Activated T-cell treated with anti-CD3 and anti-CD28 coated beads, Interleukin-2, amount 50 U/mL, for 72 hours (primary cell): ENCODE measurements at places on chromosomes 3 and 15.

- no peak for DNase-seq
Observed at GRCh38 chr3:180408654-180409053, 193.3 kb upstream of the TTC14 start.

GRCh38 chr3:144235489-144235888 is 263.9 kb downstream of the DIPK2A start:
- DNase-seq: no peak

GRCh38 chr3:139735191-139735590 is 57.4 kb upstream of the NMNAT3 start:
- DNase-seq: no peak

- no peak for DNase-seq
Observed at GRCh38 chr3:126661532-126662364, 6.8 kb upstream of the TXNRD3 start.

DNA sequence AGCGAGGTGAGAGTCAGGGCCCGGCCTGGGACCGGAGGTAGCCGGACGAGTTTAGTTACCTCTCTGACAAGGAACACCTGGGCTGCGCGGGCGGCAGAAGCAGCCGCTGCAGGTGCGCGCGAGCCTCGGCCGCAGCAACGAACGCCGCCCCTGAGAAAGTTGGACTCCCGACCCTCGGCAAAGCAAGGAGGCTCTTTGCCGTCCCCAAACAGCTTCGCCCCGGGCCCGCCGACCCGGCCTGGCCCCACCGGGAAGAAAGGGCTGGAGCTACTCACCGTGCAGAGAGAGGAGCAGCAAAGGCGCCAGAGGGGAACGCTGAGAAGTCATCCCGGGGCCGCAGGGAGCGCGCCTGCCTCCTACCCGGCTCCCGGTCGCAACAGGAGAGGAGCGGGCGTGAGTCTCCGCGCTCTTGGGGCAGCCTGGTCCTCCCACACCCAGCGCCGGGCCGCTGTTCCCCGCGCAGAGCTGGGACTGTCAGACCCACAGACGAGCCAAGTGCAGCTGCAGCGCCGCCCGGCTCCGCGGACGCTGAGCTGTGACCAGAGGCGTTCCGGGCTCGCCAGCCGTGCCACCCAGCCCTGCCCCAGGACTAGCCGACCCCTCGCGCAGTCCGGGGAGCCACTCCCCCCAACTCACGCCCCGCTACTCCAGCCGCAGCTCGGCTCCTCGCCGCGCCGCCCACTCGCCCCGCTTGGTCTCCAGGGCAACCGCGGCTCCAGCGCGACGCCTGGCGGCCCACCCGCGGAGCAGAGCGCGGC is at the start of gene IGSF11:
IGSF11 (minus strand) TSS at position 591 of the 758 bp plus-strand sequence; CDS start at position 327, 264 bp downstream.
- peak; percentile 79 for DNase-seq

- no peak for DNase-seq
Observed at GRCh38 chr3:168977716-168978374, 685.7 kb downstream of the MECOM start.

DNA sequence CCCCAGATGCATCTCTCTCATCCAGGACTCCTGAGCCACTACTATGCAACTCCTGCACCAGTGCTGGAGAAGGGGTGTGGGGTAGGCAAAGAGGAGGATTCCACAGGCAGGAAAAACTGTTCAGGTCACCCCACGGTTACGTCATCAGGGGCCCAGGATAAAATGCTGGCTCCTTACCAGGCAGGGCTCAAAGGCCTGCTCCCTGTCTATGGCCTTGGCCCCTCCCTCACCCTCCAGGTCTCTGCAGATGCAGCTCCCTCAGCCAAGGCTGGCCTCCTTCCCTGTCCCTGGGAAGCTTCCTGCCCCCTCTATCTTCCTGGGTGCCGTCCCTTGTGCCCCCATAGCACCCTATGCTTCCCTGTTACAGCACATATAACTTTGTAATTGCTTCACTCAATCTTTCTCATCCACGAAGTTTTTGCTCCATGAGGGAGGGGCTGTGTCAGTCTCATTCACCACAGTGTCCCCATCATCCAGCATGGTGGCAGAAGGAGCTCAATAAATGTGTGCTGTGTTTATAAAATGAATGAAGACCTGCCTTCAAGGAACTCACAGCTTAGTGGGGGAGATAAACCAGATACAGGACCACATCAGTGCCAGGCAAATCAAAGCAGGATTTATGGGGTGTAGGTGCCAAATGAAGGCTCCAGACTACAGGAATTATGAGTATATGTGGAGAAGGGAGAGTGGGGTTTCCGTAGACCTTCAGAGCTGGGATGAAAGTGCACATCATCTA is 18.6 kb downstream of the KBTBD13 start:
- DNase-seq: no peak

- no peak for DNase-seq
Observed at GRCh38 chr15:98646546-98647025, 1.8 kb upstream of the IGF1R start.

DNA sequence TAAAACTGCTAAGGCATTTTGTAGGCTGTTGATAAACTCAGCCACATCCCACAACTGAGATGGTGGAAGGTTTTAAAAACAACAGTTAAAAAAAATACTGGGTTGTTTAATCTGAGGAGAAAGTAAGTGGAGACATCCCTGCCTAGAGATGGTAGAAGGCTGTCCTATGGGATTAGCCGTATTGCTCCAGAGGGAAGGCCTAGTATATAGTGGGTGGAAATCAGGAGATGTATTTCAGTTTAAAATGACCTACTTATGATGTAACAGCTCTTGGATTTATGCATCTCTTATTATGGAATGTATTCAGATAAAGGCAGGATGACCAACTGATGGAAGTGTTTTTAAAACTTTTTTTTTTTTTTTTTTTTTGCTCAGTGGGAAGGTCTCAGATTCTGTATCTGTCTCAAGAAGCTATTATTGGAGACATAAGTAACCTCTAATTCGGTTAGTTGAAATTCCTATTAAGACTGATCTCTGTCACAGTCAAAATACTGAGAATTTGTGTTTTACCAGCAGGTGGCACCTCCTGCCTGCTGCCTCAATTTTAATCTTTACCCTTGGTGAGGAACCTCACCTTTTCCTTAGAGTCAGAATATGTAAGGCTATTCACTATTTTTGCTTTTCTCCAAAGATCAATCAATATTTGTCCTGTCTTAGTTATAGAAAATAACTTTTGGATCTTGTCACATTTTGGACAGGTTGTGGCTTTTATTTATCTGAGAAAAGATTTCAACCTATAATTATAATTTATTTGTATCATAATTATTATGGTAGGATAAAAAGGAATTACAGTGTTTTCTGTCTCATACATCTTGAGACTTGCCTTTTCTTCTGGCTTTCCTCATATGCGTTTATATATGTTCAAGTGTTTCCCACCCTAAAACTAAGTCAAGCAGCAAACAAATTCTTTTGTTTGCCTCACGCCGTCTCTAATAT is 63.0 kb downstream of the VPS8 start:
- peak; percentile 13 for DNase-seq

DNA sequence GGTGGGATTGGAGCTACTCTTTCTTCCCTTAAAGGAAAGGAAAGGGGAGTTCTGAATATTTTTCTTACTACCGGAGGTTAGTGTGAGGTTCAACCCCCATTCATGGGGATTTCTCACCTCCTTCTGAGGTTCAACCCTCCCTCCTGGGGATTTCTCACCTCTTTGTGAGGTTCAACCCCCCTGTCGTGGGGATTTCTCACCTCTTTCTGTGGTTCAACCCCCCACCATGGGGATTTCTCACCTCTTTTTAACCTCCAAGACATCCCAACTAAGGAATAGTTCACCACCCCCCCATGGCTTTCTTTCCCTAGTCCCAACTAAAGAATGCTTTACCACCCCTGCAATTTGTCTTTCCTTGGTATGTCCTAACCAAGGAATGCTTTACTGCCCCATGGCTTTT is 520.3 kb downstream of the EDEM1 start:
- DNase-seq: no peak

DNA sequence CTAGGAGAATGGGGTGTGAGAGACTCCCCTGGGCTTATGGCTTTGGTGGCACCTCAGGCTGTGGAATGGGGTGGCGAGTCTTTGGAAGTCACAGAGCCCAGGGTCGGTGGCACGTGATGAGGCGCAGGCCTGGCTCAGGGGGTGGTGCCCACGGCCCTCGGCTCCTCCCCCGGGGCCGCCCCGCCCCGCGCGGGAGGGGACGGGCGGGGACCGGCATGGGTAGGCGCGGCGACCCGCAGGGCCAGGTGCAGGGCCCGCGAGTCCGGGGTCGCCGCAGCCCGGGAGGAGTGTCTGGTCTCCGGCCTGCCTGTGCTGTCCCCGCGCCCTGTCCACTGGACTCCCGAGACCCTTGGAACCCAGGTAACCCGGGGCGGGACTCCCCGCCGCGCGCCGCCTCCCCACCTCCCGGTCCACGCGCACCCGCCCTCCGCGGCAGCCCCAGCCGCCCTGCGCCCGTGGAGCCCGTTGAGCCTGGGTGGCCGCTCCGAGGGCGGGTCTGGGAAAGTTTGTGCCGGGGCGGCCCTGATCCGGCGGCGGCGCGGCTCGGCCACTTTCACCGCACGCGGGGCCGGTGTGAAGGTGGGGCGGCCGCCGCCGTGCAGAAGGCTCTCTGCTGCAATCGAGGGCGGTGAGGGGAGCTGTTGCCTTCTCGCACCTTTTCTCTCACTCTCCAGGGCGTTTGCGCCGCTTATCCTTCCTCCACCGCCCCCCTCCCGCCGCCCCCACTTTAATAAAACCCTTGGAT is at the start of gene PAQR5:
PAQR5 (plus strand) TSS at position 216 of the 745 bp plus-strand sequence. CDS start 61,169 bp downstream, outside the sequence.
- peak; percentile 10 for DNase-seq

DNA sequence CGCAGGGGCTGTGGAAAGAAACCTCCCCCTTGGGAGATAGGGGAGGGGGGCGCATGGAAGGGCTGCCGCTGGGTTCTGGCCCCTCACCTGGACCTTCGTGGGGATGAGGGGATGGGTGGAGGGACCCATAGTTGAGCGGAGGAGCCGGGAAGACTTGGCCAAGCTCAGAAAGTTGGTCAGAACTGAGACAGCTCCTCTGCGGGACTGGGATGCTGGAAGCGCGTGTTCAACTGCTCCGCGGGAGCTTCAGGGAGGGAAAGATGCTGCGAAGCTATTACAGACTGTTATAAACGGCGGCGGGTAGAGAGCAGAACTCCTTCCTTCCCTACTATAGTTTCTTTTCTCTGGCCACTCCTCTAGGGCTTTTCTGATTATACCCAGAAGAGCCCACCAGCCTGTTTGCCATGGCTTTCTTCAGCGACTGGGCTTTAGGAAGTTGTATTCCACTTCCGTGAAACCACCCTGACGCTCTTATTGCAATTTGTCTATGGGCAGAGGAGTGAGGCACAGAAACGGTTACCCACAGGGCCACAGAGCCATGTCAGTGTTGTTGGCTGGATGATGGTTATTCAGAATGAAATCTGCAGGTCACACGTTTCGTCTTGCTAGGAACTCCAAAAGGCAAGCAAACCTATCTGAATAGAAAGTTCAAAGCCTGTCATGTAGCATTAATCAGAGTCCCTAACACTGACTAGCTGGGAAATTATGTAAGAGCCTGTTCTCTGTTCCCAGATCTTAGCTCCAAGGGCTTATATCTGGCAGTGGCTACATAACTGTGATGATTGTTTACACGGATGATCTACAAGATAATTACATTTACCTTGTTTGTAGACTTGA is 1.1 kb downstream of the SYNPR start:
- DNase-seq: no peak

DNA sequence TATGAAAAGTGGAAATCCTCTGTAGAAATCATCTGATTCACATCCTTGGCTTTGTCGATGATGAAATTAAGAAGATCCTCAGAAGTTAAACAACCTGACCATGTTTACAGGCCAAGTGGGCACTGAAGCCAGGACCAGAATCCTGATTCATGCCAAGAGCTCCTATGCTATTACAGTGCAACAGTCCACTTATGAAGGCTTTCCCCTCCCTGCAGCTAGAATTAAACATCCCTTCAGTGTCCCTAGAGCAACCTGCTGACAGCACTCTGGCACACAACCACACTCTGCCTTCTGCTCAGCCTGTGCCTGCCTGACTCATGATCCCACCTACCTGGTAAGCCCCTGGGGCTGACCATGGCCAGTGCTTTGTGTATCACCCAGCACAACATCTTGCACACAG is 33.8 kb downstream of the TXNRD3 start:
- DNase-seq: no peak

GRCh38 chr3:76700323-76700722 is 339.6 kb upstream of the ROBO2 start:
- no peak for DNase-seq

GRCh38 chr3:180802837-180803236 is 109.6 kb upstream of the FXR1 start:
- DNase-seq: no peak

- DNase-seq: no peak
Observed at GRCh38 chr3:118108769-118109168, 925.9 kb downstream of the IGSF11 start.

DNA sequence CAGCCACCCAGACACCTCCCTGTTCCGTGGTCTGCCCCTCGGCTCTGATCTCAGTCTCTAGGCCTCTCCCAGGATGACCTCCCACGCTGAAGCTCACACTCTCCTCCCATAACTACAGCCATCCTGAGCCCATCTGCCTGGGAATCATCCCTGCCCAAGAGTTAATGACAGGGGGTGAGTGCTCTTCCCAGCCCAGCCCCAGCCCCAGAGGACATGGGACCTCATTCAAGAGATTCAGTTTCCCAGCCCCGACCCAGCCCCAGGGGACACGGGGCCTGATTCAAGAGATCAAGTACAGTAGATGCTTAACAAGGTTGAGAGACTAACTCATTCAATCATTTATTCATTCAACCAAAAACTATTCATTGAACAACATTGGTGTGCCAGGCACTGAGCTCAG is 272.0 kb downstream of the XXYLT1 start:
- no peak for DNase-seq

DNA sequence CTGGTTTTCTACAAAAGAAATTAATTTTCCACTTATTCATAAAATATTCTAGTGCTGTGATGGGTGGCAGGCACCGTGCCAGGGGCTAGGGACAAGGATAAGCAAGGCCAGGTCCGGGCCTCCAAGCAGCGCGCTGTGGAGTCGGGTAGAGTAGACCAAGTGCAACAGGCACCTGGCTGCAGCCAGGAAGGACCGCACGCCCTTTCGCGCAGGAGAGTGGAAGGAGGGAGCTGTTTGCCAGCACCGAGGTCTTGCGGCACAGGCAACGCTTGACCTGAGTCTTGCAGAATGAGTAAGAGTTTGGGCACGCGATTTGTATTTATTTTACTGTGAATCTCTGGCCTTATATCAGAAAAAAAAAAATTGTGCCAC is at the start of gene CASR:
CASR (plus strand) TSS at position 148 of the 372 bp plus-strand sequence. CDS start 70,522 bp downstream, outside the sequence.
- DNase-seq: peak; percentile 8

DNA sequence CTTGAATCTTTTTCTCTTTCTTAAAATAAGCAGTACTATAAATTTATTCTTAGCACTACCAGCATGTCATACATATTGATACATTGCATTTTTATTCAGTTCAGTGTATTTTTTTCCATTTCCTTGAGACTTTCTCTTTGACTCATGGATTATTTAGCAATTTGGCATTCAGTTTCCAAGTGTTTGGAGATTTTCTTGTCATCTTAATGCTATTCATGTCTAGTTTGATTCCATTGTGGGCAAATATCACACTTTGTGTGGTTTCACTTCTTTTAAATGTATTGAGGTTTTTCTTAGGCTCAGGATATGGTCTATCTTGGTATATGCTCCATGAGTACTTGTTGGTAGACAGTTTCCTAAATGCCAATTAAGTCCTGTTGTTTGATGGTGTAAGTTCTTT is 99.5 kb downstream of the CHRNA7 start:
- no peak for DNase-seq
